Umbilical cord (tissue), 2 donors: ENCODE measurements at places on chromosomes 3 and 15. TPM values are rescaled to one million over a fixed set of nuclear protein-coding genes. Genes with fewer than 3 reads are reported as not detected.

SPTSSB gene
- total RNA-seq = 2.2 TPM

RLBP1 gene
- total RNA-seq = not detected

SLC24A1 gene
- 8.7 TPM for total RNA-seq

- no peak for DNase-seq
Observed at GRCh38 chr3:28745916-28746617, 397.4 kb upstream of the AZI2 start.

DNA sequence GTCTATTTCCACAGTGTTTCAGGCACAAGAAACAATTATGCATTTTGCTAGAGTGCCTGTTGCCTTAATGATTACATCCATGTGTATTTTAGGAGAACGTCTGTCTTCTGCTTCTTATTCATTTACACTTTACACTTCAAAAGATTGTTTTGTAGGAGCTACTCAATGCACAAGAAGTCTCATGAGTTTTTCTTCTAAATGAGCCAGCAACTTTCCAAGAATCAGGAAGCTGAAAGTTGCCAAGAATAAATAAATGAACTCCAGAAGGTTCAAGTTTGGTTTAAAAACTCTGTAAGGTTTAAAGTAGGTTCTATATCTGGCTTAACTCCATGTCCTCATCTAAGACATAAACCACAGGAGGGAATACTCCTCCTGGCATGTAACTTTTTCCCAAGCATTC lies 103.8 kb upstream of the ADPGK start:
- no peak for DNase-seq

GRCh38 chr15:79381593-79381992 lies 50.5 kb upstream of the MINAR1 start:
- DNase-seq = no peak

DNA sequence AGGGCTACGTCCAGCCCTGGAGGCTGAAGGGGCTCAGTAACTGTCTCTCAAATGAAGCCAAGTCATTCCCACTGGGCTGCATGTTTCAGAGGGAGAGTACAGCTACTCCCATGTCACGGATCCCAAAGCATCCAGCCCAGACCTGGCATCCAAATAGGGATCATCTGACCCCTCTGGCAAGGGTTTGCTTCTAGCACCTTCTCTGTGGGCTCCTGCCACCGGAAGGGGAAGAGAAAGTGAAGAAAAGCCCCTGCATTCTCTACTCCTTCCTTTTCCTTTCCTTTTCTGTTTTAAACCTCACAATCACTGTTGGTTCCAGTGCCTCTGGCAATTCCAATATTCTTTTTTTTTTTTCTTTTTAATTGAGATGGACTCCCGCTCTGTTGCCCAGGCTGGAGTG lies 64.5 kb upstream of the CTSH start:
- DNase-seq = no peak

DNA sequence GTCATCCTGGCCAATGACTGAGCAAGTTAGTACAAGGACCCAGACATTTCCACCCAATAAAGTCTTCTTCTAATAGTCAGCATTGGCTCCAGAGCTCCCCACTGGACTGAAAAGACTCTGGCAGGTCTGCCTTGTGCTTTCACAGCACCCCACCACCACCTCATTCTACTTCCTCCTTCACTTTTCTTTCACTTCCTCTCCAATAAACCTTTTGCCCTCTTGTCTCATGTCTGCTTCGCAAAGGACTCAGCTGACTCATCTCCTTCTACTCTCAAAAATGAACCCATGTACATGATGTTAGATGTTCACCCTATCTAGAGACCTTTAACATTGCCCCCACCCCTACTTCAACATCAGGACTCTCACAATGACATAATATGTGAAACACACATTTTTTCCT lies 181.0 kb upstream of the PPP2R3A start:
- DNase-seq = peak; percentile 15
